ENCODE measurements at places on chromosomes 1 and 21. TPM values are rescaled to one million over a fixed set of nuclear protein-coding genes. Genes with fewer than 3 reads are reported as not detected.

- H3K27me3 ChIP-seq, result no peaks in the 10 kb centered on the region
- DNase-seq, result no peak
- H3K4me3 ChIP-seq, result no peak overlapping the region
- no peaks in the 10 kb centered on the region for H3K4me1 ChIP-seq
- peaks cover 5% of the 10 kb centered on the region for H3K36me3 ChIP-seq
Observed at GRCh38 chr21:23939369-23940065, 1667.8 kb downstream of the MRPL39 start.

DNA sequence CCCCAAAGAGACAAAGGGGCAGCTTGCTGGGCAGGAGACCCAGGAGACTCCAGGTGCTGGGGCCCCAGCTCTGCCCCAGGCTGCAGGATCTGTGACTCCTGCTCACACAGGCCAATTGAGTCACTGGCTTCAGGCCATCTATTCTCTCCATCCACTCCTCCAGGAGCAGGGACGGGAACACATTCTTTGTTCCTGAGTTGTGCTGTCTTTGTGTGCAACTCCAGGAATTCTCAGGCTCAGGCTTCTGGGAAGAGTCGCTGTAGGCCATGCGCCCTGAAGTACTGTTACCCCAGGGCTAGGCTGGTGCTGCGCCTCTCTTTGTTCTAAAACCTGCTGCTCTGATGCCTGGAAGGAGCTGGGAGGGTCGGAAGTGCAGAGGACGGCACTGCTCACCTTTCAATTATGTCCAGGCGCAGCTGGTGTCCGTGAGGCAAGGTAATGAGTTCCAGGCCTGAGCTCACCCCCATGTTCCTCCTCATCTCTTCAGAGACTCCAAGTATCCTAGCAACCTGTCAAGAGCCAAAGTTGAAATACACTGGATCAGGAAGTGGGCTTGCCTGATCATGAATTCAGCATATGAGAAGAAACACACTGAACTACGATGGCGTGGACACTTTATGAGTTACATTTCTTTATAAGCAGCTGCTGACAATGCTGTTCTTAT lies 105.9 kb downstream of the BCAR3 start:
- no peak for DNase-seq
- H3K27ac ChIP-seq, result peak overlapping the region; percentile 51
- H3K4me1 ChIP-seq, result peaks cover 48% of the 10 kb centered on the region
- no peak overlapping the region for H3K4me3 ChIP-seq

DNA sequence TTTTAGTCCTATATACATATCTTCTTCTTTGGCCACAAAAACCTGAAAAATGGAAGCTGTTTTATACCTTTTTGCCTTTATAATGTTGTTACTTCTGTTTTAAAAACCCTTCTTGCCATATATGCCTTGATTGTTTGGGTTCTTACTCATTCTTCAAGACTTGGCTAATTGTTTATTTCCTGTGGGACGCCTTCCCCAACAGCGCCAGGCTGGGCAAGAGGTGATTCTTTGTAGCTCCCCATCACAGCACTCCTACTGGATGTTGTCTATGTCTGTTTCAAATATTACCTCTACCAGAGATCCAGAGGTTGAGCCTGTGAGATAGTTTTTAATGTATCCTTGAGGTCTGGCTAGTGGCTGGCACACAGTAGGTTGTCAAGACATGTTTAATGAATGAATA lies 73.2 kb upstream of the CYP2J2 start:
- H3K4me1 ChIP-seq, result no peaks in the 10 kb centered on the region
- no peak overlapping the region for H3K27ac ChIP-seq
- no peak for DNase-seq
- peaks cover 2% of the 10 kb centered on the region for H3K27me3 ChIP-seq
- no peak overlapping the region for H3K4me3 ChIP-seq
- no peaks in the 10 kb centered on the region for H3K36me3 ChIP-seq

GRCh38 chr1:118949315-118949714 lies 38.8 kb downstream of the TBX15 start:
- H3K27me3 ChIP-seq, result no peaks in the 10 kb centered on the region
- H3K4me3 ChIP-seq, result 0 out of 2 replicates have a peak overlapping the region, but pooled peaks have one; percentile 26
- peaks cover 83% of the 10 kb centered on the region for H3K4me1 ChIP-seq
- H3K27ac ChIP-seq, result peak overlapping the region; percentile 48
- peaks cover 12% of the 10 kb centered on the region for H3K36me3 ChIP-seq

GRCh38 chr1:193143285-193143684 lies 21.5 kb downstream of the CDC73 start:
- H3K27me3 ChIP-seq, result no peaks in the 10 kb centered on the region
- no peak for DNase-seq
- H3K27ac ChIP-seq, result no peak overlapping the region
- H3K4me3 ChIP-seq, result no peak overlapping the region

GRCh38 chr21:29307718-29308455 lies 9.2 kb downstream of the BACH1 start:
- H3K27ac ChIP-seq, result peak overlapping the region; percentile 68
- peak overlapping the region; percentile 56 for H3K4me3 ChIP-seq
- no peak for DNase-seq
- H3K27me3 ChIP-seq, result no peaks in the 10 kb centered on the region
- peaks cover 41% of the 10 kb centered on the region for H3K36me3 ChIP-seq

DNA sequence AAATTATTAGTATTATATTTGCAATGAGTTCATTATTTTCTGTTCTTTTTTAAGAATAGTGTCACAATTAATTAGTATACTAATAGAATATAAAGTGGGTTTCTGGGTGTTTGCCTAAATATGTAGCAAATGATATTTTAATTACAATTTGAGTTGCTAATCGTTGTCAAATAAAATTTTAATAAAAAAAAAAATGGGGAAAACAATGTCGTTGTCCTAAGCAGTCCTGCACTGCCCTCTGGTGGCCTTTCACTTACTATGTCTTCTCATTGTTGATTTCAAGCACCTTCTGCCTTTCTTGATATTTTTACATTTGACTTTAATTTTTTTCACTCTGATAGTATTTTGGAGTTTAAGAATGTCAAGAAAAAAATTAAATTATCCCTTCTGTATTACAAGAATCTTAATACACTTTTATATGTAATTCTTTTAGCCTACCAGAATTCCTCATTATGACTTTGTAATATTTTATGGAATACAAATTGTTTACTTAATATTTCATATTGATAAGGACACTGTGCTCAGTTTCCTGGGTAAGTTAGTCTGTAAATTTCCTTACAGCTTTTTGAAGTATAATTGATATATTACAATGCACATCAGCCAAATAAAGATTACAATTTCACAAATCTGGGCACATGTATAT lies 104.5 kb upstream of the FMN2 start:
- no peak overlapping the region for H3K4me3 ChIP-seq
- no peaks in the 10 kb centered on the region for H3K36me3 ChIP-seq

DNA sequence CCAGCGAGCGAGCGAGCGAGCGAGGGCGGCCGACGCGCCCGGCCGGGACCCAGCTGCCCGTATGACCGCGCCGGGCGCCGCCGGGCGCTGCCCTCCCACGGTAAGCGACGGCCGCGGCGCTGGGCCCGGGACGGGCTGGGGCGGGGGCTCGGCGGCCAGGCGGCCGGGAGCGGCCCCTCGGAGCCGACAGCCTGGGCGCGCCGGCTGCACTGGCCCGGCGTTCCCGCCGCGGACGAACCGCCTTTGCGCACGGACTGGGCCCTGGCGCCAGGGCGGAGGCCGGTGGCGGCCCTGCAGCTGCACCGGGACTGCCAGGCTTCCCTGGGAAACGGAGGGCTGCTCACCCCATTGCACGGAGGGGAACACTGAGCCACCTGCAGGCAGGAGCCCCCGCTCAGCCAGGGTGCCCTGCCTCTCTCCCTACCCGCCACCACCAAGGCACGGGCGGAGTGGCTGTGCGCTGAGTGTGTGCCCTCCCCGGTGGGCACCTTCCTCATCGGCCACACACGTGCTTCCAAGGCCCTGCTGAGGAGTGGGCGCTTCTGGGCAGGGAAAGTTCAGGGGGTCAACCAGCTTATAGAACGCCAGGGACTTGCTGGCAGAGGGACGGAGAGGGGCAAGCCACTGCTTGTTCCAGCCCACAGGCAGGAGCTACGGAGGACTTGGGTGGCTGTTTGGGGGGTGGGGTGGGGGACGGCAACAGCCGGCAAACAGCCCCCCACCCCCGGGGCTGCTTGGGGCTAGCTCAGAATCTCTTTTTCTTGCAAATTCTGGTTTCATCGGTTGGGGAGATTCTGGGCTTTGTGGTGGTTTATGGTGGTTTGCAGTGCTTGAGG lies 532 bp downstream of the CSF1 start:
- H3K27me3 ChIP-seq, result no peaks in the 10 kb centered on the region
- H3K36me3 ChIP-seq, result peaks cover 2% of the 10 kb centered on the region
- H3K4me1 ChIP-seq, result peaks cover 54% of the 10 kb centered on the region
- peak overlapping the region; percentile 75 for H3K27ac ChIP-seq

GRCh38 chr1:174736831-174737230 lies 262.9 kb upstream of the CACYBP start:
- H3K27me3 ChIP-seq, result peaks cover 3% of the 10 kb centered on the region
- no peak for DNase-seq
- H3K4me3 ChIP-seq, result no peak overlapping the region
- H3K36me3 ChIP-seq, result no peaks in the 10 kb centered on the region

DNA sequence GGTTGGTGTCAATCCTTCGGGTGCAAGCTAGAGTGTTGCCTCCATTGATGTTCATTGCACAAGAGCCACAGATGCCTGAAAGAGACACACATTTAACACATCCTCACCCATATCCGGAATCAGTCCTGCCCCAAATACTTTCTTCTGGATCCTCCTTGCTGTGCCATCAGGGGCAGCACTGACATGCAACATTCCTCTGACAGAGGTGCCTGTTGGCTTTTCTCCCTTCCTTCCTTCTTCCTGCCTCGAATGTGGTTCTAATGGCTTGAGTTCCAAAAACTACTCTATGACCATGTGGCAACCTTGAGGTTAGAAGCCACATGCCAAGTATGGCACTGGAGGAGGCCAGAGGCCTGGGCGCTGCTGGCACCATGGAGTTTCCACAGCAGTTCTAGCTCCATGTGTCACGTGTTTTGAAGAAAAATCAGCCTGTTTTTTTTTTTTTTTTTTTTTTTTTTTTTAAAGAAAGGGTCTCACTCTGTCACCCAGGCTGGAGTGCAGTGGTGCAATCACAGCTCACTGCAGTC lies 17.0 kb upstream of the ATP13A2 start:
- H3K4me1 ChIP-seq, result no peaks in the 10 kb centered on the region
- no peaks in the 10 kb centered on the region for H3K27me3 ChIP-seq
- no peak for DNase-seq
- no peak overlapping the region for H3K27ac ChIP-seq

DNA sequence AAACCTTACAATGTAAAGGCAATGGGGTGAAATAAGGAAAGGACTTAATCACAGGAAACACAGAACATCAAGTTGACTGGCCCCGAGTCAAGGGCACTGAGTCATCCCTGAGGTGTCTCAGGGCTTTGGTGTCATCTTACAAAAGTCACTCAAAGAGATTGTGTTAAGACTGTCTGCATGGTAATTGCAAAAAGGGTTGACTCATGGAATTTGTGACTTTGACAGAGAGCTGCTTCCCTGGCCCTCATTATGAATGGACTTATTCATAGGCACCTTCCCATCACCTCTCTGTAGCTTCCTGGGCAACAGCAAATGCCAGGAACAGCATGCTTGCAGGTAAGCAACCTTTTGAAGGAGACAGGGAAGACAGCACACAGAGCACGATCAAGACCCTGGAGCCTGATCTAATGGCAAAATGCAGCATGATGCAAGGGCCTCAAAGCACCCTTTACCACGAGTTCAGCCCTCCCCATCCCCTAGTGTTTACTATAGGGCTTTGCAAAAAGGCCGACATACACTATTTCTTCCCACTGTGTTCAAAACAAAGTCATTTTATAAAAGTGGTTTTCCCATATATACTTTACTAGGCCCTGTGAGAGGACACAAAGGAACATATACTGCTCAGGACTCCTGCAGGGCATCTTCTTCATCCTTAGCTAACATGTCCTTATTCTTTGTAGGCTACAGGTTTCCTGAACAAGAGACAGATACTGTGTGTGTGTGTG lies 17.1 kb downstream of the ZP4 start:
- peak overlapping the region; percentile 59 for H3K27ac ChIP-seq
- peak; percentile 70 for DNase-seq
- H3K36me3 ChIP-seq, result peaks cover 4% of the 10 kb centered on the region
- no peak overlapping the region for H3K4me3 ChIP-seq

- H3K27me3 ChIP-seq, result no peaks in the 10 kb centered on the region
- DNase-seq, result no peak
- H3K36me3 ChIP-seq, result peaks cover 4% of the 10 kb centered on the region
- no peaks in the 10 kb centered on the region for H3K4me1 ChIP-seq
- H3K4me3 ChIP-seq, result no peak overlapping the region
Observed at GRCh38 chr1:212108187-212108586, 72.6 kb downstream of the DTL start.

GRCh38 chr1:44048532-44049215 lies 17.4 kb upstream of the SLC6A9 start:
- peak overlapping the region; percentile 77 for H3K4me3 ChIP-seq
- peak overlapping the region; percentile 90 for H3K27ac ChIP-seq
- H3K27me3 ChIP-seq, result no peaks in the 10 kb centered on the region
- peaks cover 8% of the 10 kb centered on the region for H3K36me3 ChIP-seq

- no peak overlapping the region for H3K27ac ChIP-seq
- H3K4me3 ChIP-seq, result no peak overlapping the region
- 0 out of 2 replicates have a peak, but pooled peaks cover 8% of the 10 kb centered on the region for H3K4me1 ChIP-seq
Observed at GRCh38 chr1:116817582-116818064, 63.4 kb downstream of the CD2 start.

- no peaks in the 10 kb centered on the region for H3K27me3 ChIP-seq
- H3K27ac ChIP-seq, result no peak overlapping the region
- no peaks in the 10 kb centered on the region for H3K36me3 ChIP-seq
Observed at GRCh38 chr1:69499203-69499803, 68.4 kb upstream of the LRRC7 start.

DNA sequence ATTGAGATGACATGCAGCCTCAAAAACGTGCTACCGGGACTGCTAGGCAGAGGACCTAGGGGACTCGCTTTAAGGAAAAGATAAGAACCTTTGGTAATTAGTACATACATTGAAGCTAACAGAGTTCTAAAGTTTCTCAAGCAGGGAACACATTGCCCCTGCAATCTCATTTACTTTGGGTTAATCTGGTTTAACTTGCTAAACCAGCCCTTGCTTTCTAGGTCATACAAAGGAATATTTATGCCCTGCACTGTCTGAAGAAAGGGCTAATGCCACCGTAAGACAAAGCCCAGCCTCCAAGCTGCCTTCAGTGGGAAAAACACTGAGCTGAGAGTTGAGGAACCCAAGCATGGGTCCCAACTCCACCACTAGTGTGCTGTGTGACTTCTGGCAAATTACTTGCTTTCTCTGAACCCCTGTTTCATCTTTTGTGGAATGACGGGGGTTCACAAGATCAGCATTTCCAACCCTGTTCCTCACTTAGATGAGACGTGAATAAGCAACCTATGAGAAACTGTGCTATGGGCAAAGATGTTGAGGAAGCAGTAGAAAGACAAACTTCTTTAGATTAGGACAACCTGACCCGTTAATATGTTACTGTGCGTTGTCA lies 66.3 kb downstream of the VWA5B1 start:
- DNase-seq, result no peak
- H3K4me1 ChIP-seq, result peaks cover 11% of the 10 kb centered on the region
- no peak overlapping the region for H3K27ac ChIP-seq
- H3K27me3 ChIP-seq, result peaks cover 65% of the 10 kb centered on the region
- no peaks in the 10 kb centered on the region for H3K36me3 ChIP-seq
- no peak overlapping the region for H3K4me3 ChIP-seq

GRCh38 chr1:238186887-238187574 lies 296.3 kb upstream of the ZP4 start:
- peaks cover 5% of the 10 kb centered on the region for H3K4me1 ChIP-seq
- DNase-seq, result no peak
- H3K4me3 ChIP-seq, result no peak overlapping the region
- H3K36me3 ChIP-seq, result peaks cover 6% of the 10 kb centered on the region

Gene AMIGO1
- 3.8 TPM for total RNA-seq

Gene OLFML3
- 68.1 TPM for total RNA-seq

Gene EPHA2
- total RNA-seq, result 77.8 TPM

Gene FCAMR
- total RNA-seq, result not detected

Gene PKP1
- total RNA-seq, result not detected

Gene AMPD1
- not detected for total RNA-seq

Gene FCGR1A
- total RNA-seq, result not detected

Gene RCAN1
- 70.9 TPM for total RNA-seq

Gene PLA2G5
- total RNA-seq, result not detected

Gene HES5
- total RNA-seq, result 0.24 TPM

Gene KPRP
- not detected for total RNA-seq

Gene PMF1
- total RNA-seq, result 30.2 TPM

Gene SLC2A5
- total RNA-seq, result 0.53 TPM

Measured in HFFc6 (cell line).